Placental epithelial cell (primary cell): ENCODE measurements at places on chromosomes 5 and 9. TPM values are rescaled to one million over a fixed set of nuclear protein-coding genes. Genes with fewer than 3 reads are reported as not detected.

TXN gene
- total RNA-seq = 97.8 and 335 TPM in 2 replicates

ACOT12 gene
- not detected in 2 replicates for total RNA-seq

MLANA gene
- 0.79 TPM in 1 of 2 replicates, not detected in the other for total RNA-seq

FAXDC2 gene
- total RNA-seq = 8.6 and 8.7 TPM in 2 replicates

PCDHB12 gene
- under 0.01 and 0.11 TPM in 2 replicates for total RNA-seq
